ENCODE measurements at places on chromosomes 6 and 20. TPM values are rescaled to one million over a fixed set of nuclear protein-coding genes. Genes with fewer than 3 reads are reported as not detected.

BPIFB4 gene
- total RNA-seq = not detected

ENPP5 gene
- 0.17 TPM for total RNA-seq

PRL gene
- not detected for total RNA-seq

ZNF165 gene
- total RNA-seq = 0.29 TPM

ZNF391 gene
- 1.8 TPM for total RNA-seq

TPBG gene
- total RNA-seq = 71.4 TPM

PDRG1 gene
- total RNA-seq = 3.3 TPM

PRPH2 gene
- 4.2 TPM for total RNA-seq

SRSF12 gene
- total RNA-seq = not detected

CNKSR3 gene
- total RNA-seq = 10.8 TPM

VGLL2 gene
- not detected for total RNA-seq

SYCP2L gene
- total RNA-seq = not detected

HTR1B gene
- total RNA-seq = 0.15 TPM

RAB23 gene
- 50.6 TPM for total RNA-seq

Data from smooth muscle cell of trachea (primary cell).